CD4-positive, alpha-beta T cell treated with Interleukin-6 at 100 ng/mL for 8 hours (primary cell): ENCODE measurements at places on chromosomes 3 and 15.
A peak's percentile ranks its signal among the peaks of the same experiment; 100 is the strongest.

- no peak for DNase-seq
These were observed 32.8 kb downstream of the ARRDC4 start for GRCh38 chr15:97993310-97993738.

DNA sequence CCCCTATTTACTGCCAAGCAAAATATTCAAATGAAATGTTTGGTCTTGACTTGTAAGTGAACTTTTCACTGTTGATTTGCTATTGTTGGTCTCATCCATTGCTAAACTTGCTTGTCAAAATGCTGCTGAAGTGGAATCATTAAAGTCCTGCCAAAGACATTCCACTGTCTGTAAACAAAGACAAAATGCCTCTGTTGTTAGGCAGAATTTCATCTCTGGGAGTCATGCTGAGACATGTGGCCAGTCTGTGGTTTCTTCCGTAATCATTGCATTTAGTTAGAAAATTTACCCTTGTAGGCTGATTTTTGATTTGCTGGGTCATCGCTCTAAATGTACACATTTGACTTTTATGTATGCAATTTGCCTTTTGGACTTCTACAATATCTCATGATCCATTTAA lies 577.7 kb downstream of the MECOM start:
- no peak for DNase-seq

GRCh38 chr15:67504796-67505195 lies 16.1 kb upstream of the C15orf61 start:
- DNase-seq, result no peak

GRCh38 chr15:25691544-25692430 lies 171.3 kb downstream of the ATP10A start:
- DNase-seq, result no peak

- no peak for DNase-seq
These were observed 450.5 kb upstream of the PDZRN3 start for GRCh38 chr3:74075241-74075640.

DNA sequence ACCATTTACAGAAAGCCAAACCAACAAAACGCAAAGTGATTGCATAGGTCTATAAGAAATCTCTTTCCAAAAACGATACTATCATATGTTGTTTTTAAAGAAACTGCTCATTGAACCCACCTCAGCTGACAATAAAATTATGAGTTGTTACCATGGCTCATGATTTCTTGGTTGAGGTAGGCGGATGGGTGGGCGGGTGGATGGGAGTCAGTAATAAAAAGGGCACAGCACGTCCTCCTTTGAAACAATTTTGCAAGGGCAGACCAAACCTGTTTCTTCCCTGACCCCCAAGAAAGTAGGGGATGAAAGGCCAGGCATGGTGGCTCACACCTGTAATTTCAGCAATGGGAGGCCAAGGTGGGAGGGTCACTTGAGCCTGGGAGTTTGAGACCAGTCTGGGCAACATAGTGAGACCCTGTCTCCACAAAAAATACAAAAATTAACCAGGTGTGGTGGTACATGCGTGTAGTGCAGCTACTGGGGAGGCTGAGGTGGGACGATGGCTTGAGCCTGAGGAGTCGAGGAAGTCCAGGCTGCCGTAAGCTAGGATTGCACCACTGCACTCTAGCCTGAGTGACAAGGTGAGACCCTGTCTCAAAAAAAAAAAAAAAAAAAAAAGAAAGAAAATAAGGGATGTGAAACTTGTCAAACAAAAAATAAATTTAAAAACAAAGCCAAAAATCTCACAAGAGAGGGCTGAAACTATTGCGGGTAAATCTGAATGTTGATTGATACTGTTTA lies 2.1 kb downstream of the ABHD10 start:
- DNase-seq, result no peak

- DNase-seq, result no peak
These were observed 152.9 kb upstream of the TGFBR2 start for GRCh38 chr3:30453360-30454039.

DNA sequence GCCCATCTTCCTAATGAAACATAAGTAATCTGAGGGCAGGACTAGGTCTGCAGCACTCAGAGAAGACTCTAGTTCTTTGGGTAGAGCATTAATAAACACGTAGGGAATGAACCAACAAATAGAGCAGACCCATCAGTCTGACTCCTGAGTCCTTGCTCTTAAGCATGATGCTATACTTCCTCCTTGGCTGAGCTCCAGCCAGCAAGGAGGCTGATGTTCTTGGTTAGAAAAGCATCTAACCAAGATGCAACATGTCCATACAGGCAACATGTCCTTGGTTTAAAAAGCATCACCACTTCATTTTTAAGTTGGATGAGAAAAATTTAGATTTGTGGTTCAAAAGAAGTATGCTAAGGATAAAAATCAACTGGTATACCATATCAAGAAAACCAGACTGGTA lies 8.5 kb upstream of the MYH15 start:
- DNase-seq, result no peak

- peak; percentile 93 for DNase-seq
These were observed at the start of gene USP19 for GRCh38 chr3:49120438-49121131. USP19 (minus strand) TSS chr3:49120823; CDS start chr3:49119145, 1,678 bp downstream.

DNA sequence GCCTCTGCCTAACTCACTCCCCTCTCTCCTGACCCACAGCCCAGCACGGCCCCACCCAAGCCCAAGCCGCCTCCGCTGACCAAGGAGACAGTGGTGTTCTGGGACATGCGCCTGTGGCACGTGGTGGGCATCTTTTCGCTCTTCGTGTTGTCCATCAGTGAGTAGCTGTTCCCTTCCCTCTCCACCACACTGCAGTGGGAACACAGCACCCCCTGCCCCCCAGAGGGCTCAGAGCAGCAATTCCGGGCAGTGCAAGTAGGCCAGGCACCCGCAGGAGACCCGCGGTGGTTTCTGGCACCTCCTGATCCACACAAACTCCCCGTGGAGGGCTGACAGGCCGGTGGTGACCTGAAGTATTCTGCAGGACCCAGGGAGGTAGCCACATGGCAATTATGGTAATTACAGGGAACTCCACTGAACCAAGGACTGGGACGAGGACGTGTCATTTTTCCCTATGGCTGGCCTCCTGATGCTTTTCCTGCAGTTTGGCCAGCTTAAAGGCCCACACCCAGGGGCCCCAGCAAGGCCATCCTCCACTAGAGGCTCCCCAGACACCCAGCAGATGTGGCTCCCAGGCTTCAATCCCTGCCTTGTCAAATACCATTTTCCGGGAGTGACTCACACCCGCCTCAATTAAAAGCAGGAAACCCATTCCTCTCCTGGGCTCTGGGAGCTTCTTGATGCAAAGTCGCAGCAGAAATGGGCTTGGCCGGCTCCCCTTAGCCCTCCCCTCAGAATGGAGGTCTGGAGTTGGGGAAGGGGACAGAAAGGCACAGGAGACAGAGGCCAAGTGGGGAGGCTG lies 4.8 kb downstream of the TMIE start:
- DNase-seq, result no peak

DNA sequence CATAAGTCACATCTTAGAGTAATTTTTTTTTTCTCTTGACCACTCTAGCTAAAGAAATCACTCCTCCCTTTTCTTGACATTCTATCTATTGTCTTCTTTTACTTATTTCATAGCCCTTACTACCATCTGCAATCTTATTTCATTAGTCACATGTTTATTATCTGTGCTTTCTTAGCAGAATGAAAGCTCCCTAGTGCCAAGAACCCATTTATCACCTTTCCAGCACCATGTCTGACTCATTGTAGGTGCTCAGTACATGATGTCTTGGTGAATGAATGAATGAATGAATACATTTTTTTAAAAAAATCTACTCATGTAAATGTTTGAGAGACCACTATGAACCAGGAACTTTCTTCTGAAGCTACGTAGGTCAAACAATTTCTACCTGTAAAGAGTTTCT lies 157.2 kb downstream of the CADPS start:
- DNase-seq, result no peak

- DNase-seq, result no peak
These were observed 155.1 kb downstream of the LRTM1 start for GRCh38 chr3:54772746-54773145.

DNA sequence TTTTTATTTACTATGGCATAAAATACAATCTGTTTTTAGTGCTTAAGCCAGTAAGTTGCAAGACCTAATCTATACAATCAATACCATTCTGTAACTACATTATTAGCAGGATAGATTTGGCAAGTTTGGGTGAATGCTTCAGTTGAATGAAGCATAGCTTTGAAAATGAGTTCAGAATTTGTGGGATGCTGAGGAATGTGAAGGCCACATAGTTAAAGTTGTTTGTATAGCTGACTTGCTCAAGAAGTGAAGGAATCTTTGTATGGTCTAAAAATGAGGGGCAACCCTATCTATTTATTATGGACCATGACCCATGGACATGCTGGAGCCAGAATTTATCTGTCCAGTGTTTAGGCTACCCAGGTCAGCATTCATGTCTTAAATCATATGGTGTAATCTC lies 58.5 kb downstream of the CRYBG3 start:
- DNase-seq, result no peak

DNA sequence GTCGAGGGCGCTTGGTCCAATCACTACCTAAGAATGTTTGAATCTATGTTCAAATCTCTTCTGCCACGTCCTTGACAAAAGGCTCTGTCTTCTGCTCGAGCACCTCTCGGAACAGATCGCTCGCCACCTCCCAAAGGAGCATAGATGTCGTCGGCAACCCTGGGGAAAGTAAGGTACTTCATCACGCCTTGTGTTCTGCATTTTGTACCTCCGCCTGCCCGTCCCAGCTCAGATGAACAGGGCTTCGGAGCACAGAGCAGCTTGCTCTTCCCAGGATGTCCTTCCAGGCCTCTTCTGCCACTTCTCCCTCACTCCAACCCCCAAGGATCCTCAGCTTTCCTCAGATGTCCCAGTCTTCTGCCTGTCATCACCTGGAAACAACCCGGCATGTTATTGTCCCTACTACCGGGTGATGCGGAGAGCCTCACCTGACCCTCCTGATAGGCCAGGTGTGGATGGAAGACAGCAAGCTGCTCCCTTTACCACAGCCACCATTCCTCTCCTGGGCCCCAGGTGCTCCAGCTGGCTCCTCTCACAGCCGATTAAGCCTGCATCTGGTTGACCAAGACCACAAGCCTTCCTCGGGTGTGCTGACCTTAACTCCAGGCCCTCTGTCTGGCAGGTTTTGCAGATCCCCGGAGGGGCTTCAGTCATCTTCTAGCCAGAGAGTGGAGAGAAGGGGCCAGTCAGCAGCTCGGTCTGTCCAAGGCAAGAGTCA lies 270.5 kb downstream of the FAM43A start:
- no peak for DNase-seq

- no peak for DNase-seq
These were observed 22.2 kb upstream of the RHO start for GRCh38 chr3:129506231-129506742.

GRCh38 chr3:115784739-115785536 lies 161.6 kb downstream of the GAP43 start:
- no peak for DNase-seq

DNA sequence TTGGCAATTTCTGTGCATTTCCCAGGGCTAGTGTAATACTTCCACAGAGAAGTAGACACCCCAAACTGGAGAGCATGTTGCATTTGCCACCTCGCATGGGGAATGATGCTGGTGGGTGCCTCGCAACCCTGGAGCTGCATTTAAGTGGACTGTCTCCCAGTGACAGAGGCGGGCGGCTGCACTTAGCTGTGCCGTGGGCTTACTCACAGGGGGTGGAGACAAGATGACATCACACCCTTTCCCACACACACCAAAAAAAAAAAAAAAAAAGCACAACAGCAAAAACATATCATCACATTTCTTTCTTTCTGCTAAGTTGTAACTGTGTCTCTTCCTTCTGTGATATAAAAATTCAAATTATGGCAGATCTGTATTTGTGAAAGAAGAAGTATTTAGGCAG lies at the start of gene ABI3BP:
ABI3BP (minus strand) TSS at position 113 of the 400 bp plus-strand sequence; CDS start at position 76, 37 bp downstream.
- no peak for DNase-seq

- no peak for DNase-seq
These were observed 13.1 kb upstream of the SNX22 start for GRCh38 chr15:64138331-64138941.

- DNase-seq, result no peak
These were observed 98.3 kb downstream of the CMSS1 start for GRCh38 chr3:99915906-99916432.

DNA sequence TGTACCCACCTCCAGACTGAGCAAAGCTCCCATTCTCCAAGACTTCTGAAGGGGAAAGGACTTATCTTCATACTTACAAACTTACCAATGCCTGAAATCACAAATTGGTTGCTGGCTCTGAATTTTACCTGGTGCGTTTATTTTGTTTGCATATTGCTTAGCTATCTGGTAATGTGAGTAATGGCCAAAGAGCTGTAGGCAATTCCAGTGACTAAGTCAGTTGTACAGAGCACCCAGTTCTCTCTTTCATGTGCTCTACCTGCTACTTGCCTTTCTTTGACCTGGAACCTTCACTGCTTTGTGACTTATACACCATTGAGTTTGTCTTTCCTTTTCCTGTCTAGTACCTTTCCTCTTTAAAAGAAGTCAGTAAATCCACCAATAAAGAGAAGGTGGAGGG lies 755.9 kb upstream of the LMCD1 start:
- DNase-seq, result no peak

- no peak for DNase-seq
These were observed 494.7 kb upstream of the PROK2 start for GRCh38 chr3:72279631-72280041.

- DNase-seq, result no peak
These were observed 893.7 kb downstream of the AGBL1 start for GRCh38 chr15:86973284-86973844.

DNA sequence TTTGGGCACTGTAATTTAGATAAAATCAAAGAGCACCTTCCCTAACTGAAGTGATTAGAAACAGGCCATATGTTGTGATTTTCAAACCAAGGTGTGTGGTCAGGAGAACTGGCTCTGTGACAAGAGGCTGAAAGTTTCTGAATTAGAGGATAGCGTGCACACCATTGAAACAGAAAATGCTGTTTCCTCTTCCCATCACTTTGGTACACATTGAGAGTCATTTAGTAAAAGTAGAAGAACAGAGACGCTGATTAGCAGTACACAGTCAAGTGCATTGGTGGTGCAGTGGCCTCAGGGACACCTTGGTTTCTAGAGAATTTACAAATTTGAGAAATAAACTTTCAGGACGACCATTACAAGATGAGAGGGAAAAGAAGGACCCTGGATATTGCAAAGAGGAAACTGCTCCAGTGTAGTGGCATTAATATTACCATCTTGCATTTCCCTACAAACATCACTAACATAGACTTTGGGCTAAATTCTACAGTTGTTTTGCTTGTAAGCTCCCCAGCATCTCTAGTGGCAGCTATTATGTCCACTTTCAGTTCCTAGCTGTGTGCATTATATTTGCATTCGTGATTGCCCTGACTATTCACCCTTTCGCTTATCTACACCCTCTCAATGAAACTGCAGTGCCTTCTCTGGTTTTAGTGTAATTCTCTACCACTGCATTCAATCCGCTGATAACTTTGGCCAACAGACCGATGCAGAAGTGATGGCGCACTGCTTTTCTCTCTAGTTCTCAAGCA lies 728.1 kb upstream of the GRM7 start:
- no peak for DNase-seq
